Neuronal stem cell (in vitro differentiated cells): ENCODE measurements at places on chromosomes 7 and 10.

DNA sequence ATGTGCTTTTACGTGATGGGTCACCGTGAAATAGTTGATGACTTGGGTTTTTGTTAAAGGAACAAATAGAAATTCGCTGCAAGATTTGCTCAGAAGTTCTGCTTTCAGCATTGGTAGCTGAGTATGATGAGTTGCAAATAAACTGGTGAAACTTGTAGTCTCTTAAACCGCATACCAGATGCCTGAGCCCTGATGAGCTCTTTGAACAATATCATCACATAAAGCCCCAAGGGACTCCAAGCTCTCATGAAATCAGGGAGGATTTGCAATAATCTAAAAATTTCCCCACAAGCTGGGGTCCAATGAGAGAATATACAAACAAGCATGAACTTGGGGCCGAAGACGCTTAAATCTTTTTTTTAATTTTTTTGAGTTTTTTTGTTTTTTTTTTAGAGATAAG is 312.4 kb downstream of the CALN1 start:
- DNase-seq = no peak

DNA sequence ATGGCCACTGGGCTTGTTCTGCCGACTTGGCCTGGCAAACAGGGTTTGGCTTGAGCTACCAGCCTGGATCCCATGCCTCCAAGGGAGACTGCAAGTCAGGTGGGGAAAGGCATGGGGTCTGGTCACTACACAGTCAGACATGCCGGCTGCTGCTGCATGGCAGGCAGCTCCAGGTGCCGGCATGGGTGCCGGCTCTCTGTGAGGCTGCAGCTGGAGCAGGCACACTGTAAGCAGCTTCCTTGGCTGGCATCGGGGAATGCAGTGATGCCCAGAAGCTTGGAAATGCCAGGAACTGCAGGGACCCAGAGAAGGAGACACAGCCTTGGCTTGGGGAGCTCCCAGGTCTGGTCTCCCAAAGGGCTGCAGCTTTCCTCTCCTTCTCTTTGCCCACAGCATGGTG is 305.5 kb upstream of the NRG3 start:
- DNase-seq = no peak

GRCh38 chr10:15735763-15736162 is 16.0 kb upstream of the ITGA8 start:
- no peak for DNase-seq

DNA sequence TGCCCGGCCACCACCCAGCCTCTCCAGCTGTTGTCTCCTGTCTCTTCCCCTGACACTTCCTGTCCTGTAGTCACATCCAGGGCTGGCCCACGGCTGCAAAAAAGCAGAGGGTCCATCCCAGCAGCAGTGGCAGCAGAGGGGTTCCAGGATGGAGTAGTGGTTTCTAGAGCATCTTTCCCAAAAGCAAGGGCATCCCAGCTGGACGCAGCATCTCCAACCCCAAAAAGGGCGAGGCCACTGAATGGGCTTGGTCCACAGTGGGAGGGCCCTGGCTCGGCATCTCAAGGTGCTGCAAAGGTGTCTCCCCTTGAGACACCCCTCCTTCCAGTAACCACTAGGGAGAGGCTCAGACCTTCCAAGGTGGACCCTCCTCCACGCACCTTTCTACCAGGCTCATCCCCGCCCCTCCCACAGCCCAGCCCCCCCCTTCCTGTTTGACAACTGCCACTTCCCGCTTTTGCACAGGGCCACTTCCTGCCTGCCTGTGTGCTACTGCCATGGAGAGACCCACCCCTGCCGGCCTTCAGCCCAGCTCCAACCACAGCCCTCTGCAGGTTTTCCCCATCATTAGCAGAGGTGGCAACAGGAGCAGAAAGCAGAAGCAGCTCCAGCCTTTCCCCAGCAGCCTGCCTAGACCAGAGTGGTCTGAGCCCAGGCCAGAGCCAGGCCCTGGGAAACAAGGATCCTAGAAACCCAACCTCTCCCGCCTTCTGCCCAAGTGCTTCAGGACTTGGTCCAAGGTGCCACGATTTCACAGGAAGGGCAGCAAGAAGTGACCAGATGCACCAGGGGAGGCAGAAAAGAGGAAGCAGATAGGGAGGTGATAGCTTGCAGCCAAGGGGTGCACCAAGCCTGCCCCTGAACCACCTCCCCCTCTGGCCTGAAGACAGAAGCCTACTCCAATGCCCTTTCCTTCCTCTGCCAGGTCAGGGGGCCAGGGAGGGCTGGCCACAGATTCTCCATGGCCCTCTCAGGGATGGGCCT is 8.6 kb downstream of the CAMK2G start:
- no peak for DNase-seq

DNA sequence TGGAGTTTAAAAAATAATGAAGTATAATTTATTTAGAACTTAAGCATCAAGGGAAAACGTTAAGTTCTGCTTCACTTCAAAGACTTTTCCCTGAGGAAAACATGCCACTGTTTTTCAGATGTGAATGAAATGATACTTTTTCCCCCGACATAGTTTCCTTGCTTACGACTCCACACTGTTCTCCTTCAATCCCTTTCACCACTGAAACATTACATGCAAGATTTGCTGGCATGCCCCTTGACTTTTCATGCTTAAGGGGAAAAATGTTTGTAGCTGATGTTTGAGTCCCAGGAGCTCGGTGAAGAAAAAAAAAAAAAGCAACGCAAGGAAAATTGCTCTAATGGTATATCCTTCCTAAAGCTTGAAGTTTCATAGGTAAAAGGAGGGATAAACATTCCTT is 10.0 kb downstream of the GLI3 start:
- DNase-seq = no peak

DNA sequence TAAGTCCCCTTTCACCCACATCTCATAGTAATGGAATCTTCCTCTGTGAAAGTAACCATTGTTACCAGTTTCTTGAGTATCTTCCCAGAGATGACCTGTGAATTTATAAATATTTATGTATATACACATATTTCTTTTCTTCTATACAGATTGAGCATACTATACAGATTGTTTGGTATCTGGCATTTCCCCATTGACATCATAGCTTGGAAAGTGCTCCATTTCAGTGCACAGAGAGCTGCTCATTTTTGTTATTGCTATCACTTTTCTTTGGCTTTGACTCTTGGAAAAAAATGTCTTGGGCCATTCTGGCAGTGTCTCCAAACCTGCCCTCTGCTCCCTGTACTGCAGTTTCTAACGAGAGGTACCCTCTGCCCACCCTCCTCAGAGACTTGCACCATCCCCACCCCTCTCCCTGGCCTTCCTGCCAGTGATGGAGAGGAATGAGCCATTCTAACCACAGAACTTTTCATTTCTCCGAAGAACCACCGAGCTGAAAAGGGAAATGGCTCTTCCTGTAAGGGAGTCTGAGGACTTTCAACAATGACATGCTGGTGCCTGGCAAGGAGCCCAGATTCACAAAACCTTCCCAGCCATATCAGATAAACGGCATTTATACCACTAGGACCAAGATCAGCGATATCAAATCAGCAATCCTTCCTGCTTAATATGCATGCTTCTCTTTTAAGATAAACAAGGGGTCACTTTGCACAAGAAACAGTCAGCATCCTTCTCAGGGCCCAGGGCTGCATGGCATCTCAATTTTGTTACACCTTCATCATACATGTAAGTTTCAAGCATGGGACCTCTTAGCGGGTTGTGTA is 19.7 kb upstream of the CCSER2 start:
- no peak for DNase-seq

DNA sequence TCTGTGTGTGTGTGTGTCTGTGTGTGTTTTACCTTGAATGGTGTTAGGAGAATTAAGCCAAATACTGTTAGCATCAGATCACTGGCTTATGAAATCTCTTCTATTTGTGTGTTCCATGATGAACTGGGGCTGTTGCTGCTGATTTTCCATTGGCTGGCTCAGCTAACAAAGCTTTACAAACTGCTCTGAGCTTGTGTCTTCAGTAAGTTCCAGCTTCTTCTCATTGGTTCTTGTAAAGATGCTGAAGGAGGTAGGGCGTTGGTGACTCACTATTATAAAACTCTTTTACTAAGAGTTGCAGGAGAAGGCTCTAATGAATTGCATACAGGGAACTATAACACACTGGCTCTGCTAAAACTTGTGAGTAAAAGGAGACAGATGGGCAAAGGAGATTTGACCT is 136.4 kb upstream of the PRKCQ start:
- no peak for DNase-seq

DNA sequence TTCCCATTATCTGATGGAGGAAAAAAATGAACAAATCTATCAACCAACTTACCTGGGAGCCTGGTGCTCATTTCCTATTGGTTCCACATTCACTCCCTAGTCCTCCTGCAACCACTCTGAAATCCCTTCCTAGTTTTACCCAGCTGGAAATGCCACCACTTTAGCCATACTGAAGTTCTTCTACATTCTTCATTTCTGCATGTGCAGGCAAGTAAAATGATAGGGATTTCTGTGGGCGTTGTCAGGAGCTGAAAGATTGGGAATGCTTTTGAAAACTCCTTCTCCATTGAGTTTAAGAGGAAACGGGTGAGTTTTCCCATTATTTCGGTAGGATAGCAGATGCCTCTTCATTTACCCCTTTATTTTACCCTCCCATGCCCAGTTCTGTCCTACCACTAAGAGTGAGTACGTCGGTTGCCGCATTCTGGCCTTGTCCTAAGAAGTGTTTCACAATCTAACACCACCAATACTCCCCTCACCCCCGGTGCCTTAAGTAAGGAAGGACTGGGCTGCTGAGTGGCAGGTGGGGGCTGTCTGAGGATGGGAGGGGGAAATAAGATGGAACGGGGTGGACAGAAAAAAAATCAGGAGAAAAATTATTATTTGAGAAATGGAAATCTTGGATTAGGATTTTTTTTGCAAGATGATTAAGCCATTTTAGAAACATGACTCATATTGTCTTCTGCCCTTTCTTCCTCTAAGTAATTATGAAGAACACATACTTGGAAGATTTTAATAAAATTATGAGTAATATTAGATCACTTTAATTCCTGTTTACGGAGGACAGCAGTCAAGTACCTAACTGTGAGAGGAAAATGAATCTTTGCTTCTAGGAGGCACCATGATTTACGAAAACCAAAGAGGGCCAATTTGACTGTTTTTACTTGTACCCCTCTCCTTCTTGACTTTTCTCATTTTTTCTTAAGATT is 13.2 kb upstream of the TAS2R60 start:
- no peak for DNase-seq

- DNase-seq = no peak
Observed at GRCh38 chr7:158662610-158663427, 41.8 kb downstream of the NCAPG2 start.

GRCh38 chr10:128083191-128083895 is 42.9 kb downstream of the MKI67 start:
- no peak for DNase-seq

DNA sequence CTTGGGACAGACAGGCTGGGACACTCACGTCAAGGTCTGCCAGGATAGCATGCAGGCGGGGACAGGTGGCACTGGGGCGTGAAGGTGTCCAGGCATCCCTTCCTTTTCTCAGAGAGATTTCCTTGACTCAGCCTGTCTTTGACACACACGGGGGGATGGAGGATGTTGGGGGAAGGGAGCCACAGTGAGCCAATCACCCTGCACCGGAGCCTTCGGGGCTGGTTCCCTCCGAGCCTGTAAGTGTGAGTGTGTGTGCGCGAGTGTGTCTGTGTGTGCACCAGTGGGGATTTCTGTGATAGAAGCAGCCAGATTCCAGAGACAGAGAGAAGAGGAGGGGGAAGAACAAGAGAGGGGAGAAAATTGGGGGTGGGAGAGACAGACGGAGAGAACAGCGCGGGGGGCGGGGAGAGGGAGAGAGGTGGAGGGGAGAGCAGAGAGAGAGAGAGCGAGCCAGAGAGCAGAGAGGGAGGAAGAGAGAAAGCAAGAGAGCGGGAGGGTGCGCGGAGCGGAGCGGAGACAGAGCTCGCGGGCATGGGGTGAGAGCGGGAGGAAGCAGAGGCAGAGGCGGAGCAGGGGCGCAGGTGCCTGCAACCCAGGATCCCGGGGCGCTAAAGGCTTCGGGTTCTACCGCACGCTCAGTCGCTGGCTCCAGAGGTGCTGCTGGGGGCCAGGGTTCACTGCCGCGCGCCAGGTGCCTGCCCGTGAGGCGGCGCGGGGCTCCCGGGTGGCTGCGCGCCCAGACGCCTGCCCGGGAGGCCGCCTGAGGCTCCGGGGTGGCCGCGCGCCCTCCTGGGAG is 466 bp upstream of the GPR26 start:
- no peak for DNase-seq

DNA sequence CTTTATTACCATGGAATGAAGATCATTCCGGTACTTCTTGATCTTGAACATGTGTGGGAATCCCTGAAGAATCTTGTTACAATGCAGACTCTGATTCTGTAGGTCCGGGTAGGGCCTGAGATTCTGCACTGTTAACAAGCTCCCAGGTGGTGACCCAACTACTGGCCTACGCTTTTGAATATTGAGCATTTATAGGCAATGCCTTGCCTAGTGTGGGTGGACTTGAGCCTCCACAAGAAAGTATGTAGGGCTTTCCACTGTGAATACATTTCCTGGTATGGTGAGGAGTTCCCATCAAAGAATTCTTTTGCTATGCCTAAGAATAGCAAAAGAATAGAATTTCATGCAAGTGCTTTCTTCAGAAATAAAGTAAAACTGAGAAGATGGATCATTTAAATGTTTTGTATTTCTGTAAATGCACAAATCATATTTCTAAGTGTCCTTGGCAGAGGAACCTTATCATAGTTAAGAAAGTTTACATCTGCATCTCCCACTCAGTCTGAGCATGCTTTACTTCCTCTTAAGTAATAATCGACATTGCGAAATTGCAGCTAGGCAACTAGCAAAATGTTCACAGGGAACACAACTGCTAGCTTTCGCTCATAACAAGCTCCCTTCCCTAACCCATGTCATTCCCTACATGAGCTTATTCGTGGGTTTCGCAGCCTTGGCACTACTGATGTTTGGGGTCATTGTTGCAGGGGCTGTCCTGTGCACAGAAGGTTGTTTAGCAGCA is 71.4 kb downstream of the AHR start:
- no peak for DNase-seq
